NCI-H524 (cell line): ENCODE measurements at places on chromosomes 3 and 15.

GRCh38 chr3:83434880-83435587 is 1523.8 kb upstream of the CADM2 start:
- DNase-seq = no peak

DNA sequence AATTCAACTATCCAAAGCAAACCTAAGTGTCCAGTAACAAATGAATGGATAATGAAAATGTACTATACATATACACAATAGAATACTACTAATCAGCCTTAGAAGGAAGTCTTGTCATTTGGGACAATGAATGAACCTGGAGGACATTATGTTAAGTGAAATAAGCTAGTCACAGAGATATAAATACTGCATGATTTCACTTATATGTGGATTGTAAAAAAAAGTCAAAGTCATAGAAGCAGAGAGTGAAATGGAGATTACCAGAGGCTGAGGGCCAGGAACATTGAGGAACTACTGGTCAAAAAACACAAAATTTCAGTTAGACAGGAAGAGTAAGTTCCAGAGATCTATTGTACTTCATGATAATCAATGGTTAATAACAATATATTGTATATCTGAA is 33.6 kb downstream of the MYO5A start:
- no peak for DNase-seq

- no peak for DNase-seq
Measured at GRCh38 chr3:4042869-4043268, 243.6 kb downstream of the LRRN1 start.

- DNase-seq = no peak
Measured at GRCh38 chr3:181755959-181756358, 44.2 kb downstream of the SOX2 start.

GRCh38 chr3:101735833-101736232 is 11.4 kb downstream of the CEP97 start:
- DNase-seq = no peak

GRCh38 chr15:47794252-47794914 is 77.1 kb downstream of the SEMA6D start:
- no peak for DNase-seq

GRCh38 chr3:122488262-122488973 is 26.3 kb downstream of the KPNA1 start:
- DNase-seq = no peak

GRCh38 chr3:121943431-121943830 is 49.2 kb downstream of the SLC15A2 start:
- no peak for DNase-seq

- DNase-seq = no peak
Measured at GRCh38 chr3:178100908-178101307, 435.3 kb upstream of the KCNMB2 start.

- no peak for DNase-seq
Measured at GRCh38 chr3:128967748-128968355, 26.0 kb downstream of the CFAP92 start.

DNA sequence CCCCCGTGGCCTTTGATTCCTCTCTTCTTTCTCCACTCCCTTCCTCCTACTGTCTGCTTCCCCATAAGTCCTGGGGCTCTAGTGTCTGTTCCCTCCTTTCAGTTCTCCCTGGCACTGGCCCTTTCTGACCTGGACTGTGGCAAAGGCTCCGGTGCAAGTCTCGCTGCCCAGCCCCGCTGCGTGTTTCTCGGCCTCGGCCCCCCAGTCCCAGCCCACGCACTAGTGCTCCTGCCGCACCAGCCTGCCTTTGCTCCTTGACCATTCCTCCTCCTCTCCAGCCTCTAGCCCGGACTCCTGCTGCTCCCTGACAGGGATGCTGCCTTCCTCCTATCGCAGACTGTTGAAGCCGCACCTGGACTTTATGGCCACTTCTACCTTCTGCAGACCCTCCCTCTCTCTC is 2.1 kb downstream of the TM6SF1 start:
- no peak for DNase-seq

DNA sequence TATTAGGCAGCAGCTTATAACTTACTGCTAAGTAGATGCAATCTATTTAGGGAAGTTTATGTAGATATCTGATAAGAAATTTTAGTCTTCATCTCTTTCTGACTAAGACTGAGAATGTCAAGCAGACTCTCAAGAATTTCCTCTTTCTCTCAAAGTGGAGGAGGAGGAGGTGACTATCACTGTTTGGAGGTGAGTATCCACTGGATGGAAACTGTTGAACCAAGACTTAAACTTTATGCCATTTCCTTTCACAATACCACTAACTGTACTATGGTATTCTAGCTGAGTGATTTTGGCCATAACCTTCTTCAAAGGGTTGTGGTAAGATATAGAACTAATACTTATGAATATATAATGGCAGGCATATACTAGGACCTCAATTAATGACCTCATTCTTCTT is 64.6 kb downstream of the TPRG1 start:
- DNase-seq = no peak

GRCh38 chr3:171658841-171659240 is 151.4 kb downstream of the PLD1 start:
- DNase-seq = no peak

GRCh38 chr3:127680798-127681221 is 8.1 kb downstream of the ABTB1 start:
- no peak for DNase-seq

DNA sequence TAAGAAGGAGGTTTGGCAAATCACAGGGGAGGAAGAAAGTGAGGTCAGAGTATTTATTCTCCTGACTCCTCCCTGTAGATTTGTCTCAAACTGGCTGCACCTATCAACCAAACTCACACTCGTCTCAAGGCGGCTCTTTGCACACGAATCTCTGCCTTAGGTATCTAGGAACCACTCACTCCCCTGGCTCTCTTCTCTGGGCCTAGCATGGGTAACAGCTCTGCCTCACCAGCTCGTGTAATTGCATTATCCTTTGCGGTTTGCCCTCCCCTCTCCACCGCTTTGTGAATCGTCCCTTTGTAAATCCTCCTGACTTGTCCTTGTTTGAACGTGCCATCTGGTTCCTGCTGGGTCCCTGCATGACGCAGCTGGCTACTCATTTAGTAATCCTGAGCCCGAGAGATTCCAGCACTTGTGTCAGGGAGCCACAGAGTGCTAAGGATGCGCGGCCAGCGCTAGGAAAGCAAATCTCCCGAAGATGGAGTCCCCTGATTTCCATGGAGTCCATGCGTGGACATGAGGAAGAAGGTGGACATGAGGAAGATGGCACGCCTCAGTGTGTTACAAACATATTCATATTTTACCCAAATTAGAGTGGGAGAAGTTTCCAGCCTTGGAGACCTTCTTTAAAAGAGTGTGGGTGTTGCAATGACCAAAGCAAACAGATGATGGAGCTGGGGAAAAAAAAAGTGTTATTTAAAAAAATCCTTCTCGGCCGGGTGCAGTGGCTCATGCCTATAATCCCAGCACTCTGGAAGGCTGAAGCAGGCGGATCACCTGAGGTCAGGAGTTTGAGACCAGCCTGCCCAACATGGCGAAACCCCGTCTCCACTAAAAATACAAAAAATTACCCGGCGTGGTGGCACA is 26.7 kb downstream of the NRROS start:
- peak; percentile 99 for DNase-seq

DNA sequence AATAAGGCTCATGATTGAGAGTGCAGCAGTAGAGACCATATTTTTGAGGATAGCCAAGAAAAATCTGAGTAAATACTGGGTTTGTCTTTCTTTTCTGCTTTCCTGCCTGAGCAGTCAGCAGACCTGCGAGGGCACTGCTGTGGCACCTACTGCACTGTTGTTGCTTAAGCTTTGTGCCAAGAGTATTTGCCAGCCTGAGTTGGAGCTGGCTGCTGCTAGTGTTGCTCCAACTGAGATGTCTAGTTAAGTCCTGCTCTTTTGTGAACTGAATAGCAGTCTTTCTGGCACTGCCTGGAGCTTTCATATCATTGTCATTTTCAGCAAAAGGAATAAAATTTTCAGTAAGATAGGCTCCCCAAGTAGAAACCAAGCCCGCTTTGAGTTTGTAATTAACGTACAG is 214.5 kb upstream of the P2RY1 start:
- DNase-seq = no peak

DNA sequence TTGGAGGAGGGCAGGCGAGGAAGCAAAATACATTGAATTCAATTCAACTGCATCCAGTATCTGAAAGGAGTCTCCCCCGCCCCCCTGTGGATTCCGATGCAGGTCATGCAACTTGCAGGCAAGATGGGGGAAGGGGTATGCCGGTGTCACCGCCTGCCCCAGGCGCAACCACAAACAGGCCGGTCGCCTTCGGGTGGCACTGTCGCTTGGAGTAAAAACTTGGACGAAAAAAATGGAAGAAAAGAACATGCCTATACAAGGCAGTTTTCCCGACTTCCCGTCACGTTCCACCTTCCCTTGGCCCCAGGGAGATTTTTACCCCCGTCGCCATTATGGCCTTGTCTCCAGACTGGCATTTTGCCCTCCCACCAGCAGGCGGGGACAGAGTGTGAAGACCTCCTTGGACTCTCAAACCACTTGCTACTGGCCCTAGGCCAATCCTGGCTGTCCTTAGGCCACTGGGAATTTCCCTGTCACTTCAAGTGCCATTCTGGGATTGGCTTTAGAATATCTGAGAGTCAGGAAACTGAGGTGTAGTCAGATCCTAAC is 1.6 kb upstream of the NTRK3 start:
- DNase-seq = peak; percentile 94

- peak; percentile 15 for DNase-seq
Measured at GRCh38 chr3:2937592-2937991, 172.6 kb downstream of the IL5RA start.

DNA sequence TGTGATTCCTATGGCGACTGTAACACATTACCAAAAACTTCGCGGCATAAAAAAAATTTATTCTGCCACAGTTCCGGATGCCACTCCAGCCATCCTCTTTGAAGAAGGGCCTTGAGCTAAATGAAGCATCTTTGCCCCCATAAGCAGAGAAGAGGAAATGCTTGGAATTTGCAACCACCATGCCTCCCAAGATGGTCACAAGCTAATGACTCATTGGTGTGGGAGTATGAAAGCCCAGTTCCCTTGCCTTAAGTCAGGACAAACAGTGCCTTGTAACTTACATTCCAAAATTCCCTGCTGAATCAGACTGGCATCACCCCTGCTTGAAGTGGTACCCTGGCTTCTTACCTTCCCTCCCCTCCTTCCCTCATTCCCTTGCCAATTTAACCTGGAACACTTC is 1077.4 kb downstream of the EPHA3 start:
- no peak for DNase-seq

DNA sequence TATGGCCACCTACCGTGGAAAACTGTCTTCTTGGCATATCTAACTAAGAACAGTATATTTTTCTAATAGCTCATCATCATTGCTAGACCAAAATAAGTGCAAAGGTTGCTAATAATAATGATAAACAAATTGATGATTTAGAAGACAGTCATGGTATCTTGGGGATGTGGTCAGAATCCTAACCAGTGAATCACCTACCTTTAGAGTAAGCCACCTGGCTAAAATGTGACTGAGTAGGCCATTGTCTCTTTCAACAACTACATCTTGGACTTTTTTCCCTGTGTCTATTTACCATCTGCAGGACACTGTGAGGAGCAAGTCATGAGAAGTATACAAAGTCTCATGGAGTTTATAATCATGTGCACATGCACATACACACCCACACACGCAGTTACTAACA is 273.5 kb upstream of the SEMA6D start:
- no peak for DNase-seq

DNA sequence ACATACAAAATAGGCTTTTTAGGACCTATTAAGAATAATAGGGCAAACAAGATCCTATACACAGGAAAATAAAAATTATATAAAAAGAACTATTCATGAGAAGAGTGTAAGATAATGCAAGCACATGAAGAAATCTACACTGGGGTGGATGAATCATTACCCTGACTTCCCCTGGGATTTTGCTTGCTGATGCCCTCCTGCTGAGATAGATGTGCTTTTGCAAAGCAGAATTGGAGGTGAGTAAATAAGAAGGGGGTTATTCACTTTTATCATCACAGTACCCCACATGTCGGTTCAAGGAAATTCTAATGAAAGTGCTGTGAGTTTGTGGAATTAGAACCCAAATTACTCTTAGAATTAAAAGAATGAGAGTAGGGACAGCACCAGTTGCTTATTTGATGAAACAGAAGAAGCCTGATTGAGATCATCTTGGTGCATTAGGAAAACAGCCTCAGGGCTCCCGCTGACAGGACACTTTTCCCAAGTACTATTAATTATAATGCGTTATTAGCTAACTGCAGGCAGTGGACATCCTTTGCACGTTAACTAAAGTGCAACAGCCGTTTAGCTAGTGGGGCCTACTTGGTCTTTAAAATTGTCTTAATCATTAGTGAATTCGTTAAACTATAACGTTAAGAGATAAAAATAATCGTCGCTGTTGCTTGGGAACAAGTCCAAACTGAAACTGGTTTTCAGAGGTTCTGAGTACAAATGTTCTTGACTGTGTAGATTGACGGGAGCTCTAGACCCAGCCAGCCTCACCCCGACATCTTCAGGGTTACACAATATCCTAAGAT is 48.4 kb downstream of the SLC2A2 start:
- no peak for DNase-seq

- no peak for DNase-seq
Measured at GRCh38 chr3:160676547-160677303, at the start of gene ARL14. TSS of gene ARL14 (plus strand) at chr3:160677160. CDS start at chr3:160677347, 187 bp downstream.

- DNase-seq = no peak
Measured at GRCh38 chr3:106759731-106760130, 617.5 kb upstream of the CCDC54 start.

- no peak for DNase-seq
Measured at GRCh38 chr3:197445896-197446699, 109.7 kb downstream of the BDH1 start.

GRCh38 chr15:59751552-59752413 is 62.7 kb upstream of the BNIP2 start:
- DNase-seq = peak; percentile 29

- no peak for DNase-seq
Measured at GRCh38 chr3:183538486-183538885, 17.0 kb downstream of the KLHL6 start.

GRCh38 chr3:149585401-149585726 is 72.5 kb downstream of the WWTR1 start:
- DNase-seq = no peak

- DNase-seq = no peak
Measured at GRCh38 chr3:98565237-98565643, 28.2 kb downstream of the CPOX start.

DNA sequence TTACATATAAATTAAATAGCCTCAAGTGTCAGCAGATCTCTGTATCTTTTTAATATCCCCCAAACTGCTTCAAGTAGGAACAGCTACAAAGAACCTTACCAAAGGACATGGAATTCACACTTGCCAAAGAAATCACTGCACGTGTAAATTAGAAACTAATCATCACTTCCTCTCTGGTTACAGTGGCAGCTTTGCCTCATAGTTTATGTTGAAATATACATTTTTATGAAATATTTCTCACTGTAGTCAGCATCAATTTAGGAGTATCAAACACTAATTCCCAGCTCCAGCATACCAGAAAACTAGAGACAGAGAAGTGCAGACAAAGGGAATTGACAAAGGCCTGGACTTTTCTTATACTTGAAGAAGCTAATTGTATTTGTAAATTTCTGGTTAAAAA is 260.9 kb downstream of the TIGIT start:
- DNase-seq = no peak

GRCh38 chr3:4996771-4997291 is 17.6 kb downstream of the BHLHE40 start:
- no peak for DNase-seq
